ENCODE measurements at places on chromosomes 13 and 19.

GRCh38 chr13:102779436-102780159 lies 6.0 kb upstream of the TEX30 start:
- DNase-seq, result no peak

DNA sequence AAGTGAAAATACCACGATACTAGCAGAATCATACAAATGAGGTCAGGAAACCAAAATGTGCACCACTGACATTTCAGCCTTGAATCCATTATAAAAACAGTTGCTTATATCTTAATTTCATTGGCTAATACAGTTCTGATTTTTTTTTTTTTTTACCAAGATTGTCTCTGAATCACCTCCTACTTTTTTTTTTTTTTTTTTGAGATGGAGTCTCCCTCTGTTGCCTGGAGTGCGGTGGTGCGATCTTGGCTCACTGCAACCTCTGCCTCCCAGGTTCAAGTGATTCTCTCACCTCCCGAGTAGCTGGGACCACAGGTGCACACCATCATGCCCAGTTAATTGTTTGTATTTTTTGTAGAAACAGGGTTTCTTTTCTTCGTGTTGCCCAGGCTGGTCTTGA lies 270.2 kb downstream of the LMO7 start:
- DNase-seq, result no peak

- DNase-seq, result peak; percentile 21
These were observed 36.1 kb downstream of the ZSWIM9 start for GRCh38 chr19:48206397-48207093.

DNA sequence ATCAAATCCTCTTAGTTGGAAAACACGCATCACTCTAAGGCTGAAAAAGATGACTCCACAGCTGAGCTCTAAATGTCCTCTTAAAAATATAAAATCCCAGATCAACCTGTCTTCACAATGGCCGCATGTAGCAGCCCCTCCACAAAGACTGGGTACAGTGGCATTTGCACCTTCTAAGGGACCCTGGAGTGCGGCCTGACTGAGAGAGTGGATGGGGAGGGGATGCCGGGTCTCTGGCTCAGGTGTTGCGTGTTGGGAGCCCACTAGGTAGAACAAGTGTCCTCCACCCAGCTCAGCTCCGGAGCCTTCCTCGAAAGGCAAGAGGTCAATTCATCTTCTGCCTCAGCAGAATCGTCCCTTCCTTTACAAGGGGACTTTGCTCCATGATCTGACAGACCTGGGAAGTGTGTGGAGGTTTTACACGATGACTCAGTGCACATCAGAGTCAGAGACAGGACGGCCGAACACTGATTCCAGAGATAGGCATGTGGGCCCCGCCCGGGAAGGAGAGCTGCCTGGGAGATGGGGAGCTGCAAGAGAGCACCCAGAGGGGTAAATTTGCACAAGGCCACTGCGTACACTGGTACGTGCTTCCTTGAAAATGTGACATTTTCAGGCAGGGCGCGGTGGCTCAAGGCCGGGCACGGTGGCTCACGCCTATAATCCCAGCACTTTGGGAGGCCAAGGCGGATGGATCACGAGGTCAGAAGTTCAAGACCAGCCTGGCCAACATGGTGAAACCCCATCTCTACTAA lies 23.5 kb upstream of the SLC15A1 start:
- peak; percentile 88 for DNase-seq

GRCh38 chr13:77745784-77746183 lies 48.3 kb downstream of the SLAIN1 start:
- DNase-seq, result no peak

- DNase-seq, result no peak
These were observed 13.6 kb downstream of the ONECUT3 start for GRCh38 chr19:1766800-1767352.

GRCh38 chr13:113350065-113350937 lies 13.6 kb downstream of the GRTP1 start:
- DNase-seq, result peak; percentile 26

- no peak for DNase-seq
These were observed 2.8 kb upstream of the KCNN1 start for GRCh38 chr19:17963936-17964691.

- no peak for DNase-seq
These were observed 1227.9 kb upstream of the SPRY2 start for GRCh38 chr13:81568824-81569223.

DNA sequence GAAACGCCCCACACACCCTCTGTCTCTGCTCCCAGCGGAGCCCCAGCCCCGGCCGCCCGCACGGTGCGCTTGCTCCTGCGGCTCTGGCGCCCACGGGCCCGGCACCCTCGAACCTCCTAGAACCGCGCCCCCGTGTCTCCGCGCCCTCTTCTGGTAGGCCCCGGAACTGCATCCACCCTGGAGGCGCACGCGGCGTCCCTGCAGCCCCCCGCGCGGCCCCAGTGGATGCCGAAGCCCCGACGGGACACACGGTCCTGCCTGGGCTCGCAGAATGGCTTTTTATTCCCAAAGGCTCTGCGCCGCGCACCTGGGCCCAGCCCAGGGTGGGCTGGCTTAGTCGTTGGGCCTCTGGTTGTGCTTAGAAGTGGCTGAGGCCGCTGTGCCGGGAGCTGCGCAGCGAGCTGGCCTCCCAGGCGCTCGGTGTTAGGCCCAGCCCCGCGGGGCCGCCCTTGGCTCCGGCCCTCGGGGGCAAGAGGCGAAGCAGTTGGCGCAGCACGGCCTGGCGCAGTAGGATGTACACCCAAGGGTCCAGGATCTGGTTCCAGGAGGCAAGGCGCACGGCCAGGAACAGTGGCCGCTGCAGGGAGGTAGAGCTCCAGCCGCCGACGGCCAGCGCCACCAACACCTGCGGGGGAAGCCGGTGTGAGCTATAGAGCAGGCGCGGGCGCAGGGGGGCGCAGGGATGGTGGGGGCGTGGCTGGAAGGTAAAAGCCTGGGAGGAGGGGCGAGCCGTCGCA lies 2.8 kb downstream of the PTGER1 start:
- no peak for DNase-seq

GRCh38 chr13:50509771-50510441 lies 333.6 kb downstream of the DLEU7 start:
- DNase-seq, result peak; percentile 35

DNA sequence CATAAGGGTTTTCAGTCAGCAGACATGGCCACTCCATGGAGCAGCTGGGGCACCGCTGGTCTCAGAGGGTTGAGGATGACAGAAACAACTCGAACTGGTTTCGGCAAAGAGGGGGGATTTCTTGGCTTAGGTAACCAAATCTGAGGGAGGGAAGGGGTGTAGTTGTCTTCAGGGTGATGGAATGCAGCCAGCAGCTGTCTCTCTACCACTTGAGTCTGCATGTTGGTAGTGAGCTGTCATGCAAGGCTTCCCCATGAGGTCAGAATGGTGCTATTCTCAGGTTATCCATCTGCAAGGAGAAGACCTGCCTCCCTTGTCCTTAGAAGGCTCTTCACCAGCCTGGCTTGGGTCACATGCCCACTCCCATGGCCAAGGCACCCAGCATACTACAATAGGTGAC lies 55.6 kb upstream of the PEG3 start:
- no peak for DNase-seq

GRCh38 chr13:47420568-47420967 lies 523.7 kb upstream of the HTR2A start:
- no peak for DNase-seq

DNA sequence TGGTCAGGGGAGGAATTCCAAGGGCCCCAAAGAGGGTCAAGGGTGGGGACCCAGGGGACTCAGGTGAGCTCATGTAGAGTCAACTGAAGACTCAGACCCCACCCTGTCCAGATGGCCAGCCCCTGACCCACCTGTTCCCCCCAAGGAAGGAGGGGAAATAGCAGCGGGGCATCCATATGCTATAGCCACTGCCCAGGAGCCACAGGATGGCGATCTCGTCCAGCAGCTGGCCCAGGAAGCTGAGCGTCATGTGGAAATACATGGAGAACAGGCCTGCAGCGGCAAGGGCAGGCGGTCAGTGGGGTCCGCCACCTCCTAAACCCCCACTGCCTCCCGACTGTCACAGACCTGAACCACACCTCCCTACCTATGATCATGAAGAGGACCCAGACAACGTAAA lies 21.4 kb downstream of the ACER1 start:
- DNase-seq, result no peak

DNA sequence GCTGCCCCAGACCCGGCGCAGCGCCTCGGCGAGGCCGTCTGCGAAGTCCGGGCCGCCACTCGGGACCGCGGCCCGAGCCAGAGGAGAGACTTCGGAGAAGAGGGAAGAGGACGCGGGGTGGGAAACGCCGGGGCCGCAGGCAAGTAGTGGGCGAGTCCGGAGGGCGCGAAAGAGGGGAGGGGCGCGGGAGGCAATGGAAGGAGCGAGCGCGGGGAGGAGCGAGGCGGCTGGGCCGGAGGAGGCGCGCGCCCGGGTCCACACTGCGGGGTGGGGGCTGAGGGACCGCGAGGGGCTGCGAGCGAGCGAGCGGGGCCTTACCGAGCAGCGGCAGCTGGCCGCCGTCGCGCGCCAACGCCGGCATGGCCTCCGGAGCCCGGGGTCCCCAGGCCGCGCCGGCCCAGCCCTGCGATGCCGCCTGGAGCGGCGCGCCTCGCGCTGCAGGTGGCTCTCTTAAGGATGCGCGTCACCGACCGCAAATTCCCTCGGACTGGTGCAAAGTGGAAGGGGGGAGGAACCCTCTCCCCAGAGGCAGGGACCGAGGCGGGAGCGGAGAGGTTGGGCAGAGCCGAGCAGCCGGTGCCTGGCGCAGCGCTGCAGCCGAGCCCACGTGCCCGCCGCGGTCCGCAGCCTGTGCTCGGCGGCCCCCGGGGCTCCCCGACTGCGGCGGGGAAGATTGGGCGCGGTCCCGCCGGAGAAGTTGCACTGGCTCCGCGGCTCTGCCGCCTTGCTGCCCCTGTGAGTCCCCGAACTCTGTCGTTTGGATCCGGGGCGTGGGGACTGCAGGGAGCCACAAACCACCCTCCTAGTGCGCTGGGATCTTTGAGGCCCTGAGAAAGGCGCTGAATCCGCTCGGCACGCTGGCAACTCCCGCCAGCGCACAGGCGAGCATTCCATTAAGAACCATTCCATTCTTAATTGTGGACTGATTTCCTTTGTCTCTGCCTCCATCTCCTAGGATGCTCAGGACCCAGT lies at the start of gene FLT3:
TSS of gene FLT3 (minus strand) at position 427 of the 972 bp plus-strand sequence. CDS start at position 361, 66 bp downstream.
- DNase-seq, result no peak

DNA sequence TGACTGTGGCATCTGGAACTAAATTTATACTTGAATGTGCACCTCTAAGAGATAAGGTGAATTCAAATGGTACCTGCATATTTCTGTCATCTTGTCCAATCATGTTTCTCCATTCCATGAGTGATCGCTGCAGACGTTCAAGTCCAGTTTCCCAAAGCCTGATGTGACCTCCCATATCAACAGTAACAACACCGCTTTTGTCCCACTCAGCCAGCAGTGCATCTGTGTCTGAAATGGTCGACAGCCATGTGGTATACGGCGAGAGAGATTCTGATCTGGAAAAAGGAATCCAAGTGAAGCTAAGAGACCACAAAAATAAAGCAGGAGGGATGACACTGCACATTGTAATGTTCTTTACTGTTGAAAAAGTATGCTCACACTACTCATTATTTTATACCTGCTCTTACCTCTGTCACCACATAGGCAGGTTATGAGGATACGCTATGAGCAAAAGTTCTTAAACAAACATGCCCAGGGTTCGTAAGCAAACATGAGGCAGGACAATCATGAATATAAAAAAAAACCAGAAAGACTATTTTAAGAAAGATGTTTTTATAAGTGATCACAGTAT lies 213.6 kb downstream of the RGCC start:
- no peak for DNase-seq

GRCh38 chr19:50639121-50640112 lies at the start of gene SYT3:
Gene SYT3 (minus strand): TSS chr19:50639881. CDS start chr19:50637411, 2,470 bp downstream.
- DNase-seq, result no peak

- DNase-seq, result no peak
These were observed 230.0 kb downstream of the DCT start for GRCh38 chr13:94249512-94249911.

- DNase-seq, result no peak
These were observed 225.0 kb downstream of the FGF14 start for GRCh38 chr13:102176846-102177245.

GRCh38 chr13:84896128-84896527 lies 903.1 kb downstream of the SLITRK6 start:
- peak; percentile 57 for DNase-seq

DNA sequence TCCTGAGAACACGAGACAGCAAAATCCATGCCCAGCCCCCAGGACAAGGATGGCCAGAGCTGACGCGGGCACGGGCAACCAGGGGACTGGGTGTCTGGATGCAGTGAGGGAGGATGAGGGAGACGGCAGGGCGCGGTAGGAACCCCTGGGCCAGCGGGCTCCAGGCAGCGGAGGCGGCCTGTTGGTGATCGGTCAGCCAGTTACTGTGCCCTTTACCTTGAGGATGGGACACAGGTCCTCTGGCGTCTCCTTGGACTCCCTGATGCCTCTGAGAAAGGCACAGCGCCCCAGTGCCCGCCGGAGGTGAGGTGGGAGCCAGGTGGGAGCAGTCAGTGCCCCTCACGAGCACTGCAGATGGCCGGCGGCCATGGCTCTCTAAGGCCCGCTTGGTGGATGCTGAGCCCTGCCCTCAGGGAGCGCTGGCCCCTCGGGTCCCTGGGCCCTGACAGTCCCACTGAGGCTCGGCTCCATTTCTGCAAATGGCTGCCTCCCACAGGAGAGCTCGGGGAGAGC lies 31.2 kb downstream of the C13orf46 start:
- no peak for DNase-seq

DNA sequence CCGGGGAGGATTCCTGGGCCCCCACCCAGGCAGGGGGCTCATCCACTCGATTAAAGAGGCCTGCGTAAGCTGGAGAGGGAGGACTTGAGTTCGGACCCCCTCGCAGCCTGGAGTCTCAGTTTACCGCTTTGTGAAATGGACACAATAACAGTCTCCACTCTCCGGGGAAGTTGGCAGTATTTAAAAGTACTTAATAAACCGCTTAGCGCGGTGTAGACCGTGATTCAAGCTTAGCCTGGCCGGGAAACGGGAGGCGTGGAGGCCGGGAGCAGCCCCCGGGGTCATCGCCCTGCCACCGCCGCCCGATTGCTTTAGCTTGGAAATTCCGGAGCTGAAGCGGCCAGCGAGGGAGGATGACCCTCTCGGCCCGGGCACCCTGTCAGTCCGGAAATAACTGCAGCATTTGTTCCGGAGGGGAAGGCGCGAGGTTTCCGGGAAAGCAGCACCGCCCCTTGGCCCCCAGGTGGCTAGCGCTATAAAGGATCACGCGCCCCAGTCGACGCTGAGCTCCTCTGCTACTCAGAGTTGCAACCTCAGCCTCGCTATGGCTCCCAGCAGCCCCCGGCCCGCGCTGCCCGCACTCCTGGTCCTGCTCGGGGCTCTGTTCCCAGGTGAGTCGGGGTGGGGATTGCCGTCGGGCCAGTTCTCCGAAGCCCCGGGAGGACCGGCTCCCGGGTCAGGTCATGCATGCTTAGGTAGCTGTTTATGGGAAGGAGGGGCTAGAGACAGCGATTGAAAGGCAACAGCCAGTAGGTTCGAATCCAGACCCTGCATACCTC lies at the start of gene ICAM1:
TSS of gene ICAM1 (plus strand) at position 505 of the 779 bp plus-strand sequence. CDS start at position 545, 40 bp downstream.
- peak; percentile 34 for DNase-seq

All from bronchial epithelial cell (primary cell).